ENCODE measurements at places on chromosomes 1 and 21. TPM values are rescaled to one million over a fixed set of nuclear protein-coding genes. Genes with fewer than 3 reads are reported as not detected.

Gene NBPF19
- total RNA-seq, result 15.0 TPM

Gene SLC25A34
- 0.82 TPM for total RNA-seq

Gene LCE1A
- total RNA-seq, result not detected

Gene NIPAL3
- 38.1 TPM for total RNA-seq

Gene SPRR2D
- total RNA-seq, result not detected

Gene ZMYND12
- total RNA-seq, result 1.6 TPM

Gene ATAD3B
- total RNA-seq, result 26.2 TPM

Gene S100A2
- 3.3 TPM for total RNA-seq

Gene COL6A2
- total RNA-seq, result 3.3 TPM

Gene SAMD13
- total RNA-seq, result 1.0 TPM

Gene ABCD3
- total RNA-seq, result 67.1 TPM

Gene CD5L
- total RNA-seq, result not detected

GRCh38 chr1:222104097-222104496 lies 362.2 kb upstream of the DUSP10 start:
- no peak for DNase-seq

GRCh38 chr1:29853716-29854330 lies 617.5 kb downstream of the PTPRU start:
- no peak for DNase-seq

DNA sequence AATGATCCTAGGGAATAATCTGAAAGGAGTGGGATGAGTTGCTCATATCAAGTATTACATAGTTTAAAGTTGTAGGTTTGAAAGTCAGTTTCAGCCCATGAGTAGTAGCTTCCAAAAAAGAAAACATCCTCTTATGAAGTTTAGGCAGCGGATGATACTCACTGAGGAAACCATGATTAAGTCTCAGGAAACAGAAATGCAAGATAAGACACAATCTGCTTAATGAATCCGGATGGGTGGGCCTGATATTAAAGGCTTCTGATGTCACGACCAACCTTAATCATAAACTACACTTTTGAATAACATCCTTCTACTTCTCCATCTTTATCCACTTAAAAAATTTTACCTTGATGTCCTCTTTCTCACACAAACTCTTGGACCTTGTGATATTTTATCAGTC lies 61.8 kb downstream of the S1PR1 start:
- DNase-seq, result no peak

DNA sequence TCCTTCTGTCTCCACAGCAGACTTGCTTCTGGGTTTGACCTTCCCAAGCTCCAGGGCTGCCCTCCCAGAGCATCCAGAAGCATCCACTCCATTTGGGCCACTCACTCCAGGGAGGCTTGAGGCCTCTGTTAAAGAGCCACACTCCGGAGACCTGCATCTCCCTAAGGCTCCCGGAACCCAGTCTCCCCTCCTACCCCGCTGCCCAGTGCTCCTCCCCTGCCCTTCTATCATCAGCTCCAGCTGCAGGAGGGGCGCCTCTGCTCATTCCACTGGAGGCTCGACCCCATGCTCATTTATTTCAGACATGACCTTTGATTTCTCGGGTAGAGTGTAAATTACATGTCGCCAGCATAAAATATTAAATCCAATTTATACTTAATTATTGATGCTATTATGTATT lies 142.5 kb downstream of the SYF2 start:
- no peak for DNase-seq

DNA sequence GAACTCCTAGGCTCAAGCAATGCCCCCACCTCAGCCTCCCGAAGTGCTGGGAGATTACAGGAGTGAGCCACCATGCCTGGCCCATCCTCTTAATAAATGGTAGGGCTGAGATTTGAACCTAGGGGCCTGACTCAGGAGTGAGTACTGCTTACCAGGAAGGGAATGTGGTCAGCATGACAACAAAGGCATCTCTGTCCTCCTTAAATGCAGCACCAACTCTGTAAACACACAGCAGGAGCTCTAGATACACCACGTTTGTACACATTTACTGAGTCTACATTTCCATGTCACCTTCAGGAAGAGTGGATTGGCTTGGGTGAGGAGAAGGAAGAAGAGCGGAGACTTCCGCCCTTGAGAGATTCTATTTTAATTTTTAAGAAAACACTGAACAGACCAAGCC lies 38.5 kb downstream of the HIVEP3 start:
- no peak for DNase-seq

- no peak for DNase-seq
These were observed 53.2 kb upstream of the RAB3GAP2 start for GRCh38 chr1:220325306-220325995.

DNA sequence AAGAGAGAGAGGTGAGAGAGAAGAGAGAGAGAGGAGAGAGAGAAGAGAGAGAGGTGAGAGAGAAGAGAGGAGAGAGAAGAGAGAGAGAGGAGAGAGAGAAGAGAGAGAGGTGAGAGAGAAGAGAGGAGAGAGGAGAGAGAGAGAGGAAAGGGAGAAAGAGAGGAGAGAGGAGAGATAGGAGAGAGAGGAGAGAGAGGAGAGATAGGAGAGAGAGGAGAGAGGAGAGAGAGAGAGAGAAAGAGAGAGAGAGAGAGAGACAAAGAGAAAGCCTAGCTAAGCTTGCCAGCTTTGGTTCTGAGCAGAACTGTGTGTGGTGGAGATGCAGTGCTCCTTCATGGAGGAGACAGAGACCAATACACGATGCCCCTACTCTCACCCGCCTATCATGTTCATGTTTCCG lies 99.1 kb upstream of the KCNA3 start:
- no peak for DNase-seq

- DNase-seq, result no peak
These were observed 61.0 kb downstream of the BACE2 start for GRCh38 chr21:41228958-41229357.

DNA sequence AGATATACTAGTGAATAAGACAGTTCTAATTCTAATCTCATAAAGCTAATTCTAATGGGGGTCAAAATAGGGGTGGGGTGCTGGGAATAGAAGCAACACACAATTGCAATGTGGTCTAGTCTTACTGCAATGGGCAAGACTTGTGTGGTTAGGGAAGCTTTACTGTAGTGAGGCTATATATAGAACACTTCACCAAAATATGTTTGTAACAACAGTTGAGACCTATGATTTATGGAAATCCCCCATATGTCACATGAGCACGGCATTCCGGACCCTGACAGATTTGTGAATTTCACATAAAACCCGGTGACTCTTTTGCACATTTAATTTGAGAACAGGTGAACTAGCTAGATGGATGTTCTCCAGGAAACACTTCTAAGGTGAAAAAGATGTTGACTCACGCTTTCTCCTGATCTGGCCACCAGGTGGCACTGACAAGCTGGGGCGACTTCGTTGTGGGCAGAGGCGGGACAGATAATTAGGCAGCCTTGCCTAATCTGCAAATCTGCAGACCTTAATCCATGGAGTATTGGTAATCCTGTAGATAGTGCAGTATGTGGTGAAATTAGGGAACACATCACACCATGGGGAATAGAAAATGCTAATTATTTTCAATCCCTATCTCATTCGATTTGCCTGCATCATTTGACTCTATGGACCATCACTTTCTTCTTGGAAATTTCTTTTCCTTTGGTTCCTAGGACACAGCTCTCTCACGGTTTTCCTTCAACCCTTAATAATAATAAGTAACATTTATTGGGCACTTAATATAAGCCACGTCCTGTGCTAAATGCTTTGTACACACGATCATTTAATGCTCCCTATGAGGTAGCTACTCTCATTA lies 37.7 kb downstream of the KIAA0040 start:
- DNase-seq, result peak; percentile 87

GRCh38 chr1:7543718-7544090 lies 227.4 kb upstream of the VAMP3 start:
- no peak for DNase-seq

- no peak for DNase-seq
These were observed 9.7 kb upstream of the CGN start for GRCh38 chr1:151501474-151501873.

GRCh38 chr1:213697192-213697802 lies 290.5 kb upstream of the PROX1 start:
- DNase-seq, result no peak

DNA sequence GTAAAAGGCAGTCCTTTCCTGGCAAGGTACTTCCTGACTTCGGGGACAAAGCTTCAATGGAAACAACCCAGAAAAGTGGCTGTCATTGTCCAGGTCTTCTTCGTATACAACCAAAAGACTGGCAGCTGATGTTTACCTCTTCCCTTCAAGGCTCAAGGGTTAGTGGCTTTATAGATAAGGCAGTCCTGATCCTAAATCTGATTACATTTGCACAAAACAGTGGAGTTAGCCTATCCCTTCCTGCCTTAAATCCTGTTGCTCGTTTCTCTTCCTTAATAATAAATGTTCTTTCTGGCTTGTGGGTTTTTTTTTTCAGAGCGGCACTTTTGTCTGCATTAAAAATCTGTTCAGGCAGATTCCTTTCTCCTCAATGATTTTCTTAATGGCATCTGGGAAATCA lies 169.3 kb upstream of the KCTD3 start:
- DNase-seq, result no peak

GRCh38 chr21:39392981-39393380 lies 44.1 kb upstream of the HMGN1 start:
- no peak for DNase-seq

DNA sequence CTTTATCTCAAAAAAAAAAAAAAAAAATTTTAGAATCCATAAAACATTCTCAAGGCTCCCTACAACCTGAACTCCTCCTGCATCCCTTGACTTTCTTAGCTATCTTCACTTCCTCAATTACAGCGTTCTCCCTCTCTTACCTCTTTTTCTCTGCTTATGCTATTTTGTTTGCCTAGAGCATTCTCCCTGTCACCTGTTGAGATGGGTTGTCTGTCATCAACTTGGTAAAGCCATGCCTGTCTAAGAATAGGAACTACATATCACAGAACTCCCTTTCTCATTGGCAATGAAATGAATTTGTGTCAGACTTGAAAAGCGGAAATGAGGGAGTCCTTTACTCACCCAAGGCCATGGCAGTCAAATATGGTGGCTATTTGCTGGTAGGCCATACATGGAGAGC lies 129.6 kb upstream of the CACHD1 start:
- no peak for DNase-seq

DNA sequence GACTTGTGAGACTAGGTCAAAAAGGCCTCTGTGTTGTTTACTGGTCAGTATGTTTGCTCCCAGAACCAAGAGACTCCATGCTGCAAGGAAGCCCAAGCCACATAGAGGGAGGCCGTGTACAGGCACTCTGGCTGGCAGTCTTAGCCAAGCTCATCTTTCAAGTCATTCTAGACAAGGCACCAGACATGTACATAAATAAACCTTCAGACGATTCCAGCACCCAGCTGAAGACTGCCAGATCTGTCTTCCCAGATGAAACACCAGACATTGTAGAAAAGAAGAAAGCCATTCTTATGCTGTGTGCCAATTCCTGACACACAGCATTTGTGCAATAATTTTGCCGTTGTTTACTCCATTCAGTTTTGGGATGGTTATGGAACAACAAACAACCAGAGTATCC lies 595.5 kb downstream of the KIF26B start:
- DNase-seq, result no peak

DNA sequence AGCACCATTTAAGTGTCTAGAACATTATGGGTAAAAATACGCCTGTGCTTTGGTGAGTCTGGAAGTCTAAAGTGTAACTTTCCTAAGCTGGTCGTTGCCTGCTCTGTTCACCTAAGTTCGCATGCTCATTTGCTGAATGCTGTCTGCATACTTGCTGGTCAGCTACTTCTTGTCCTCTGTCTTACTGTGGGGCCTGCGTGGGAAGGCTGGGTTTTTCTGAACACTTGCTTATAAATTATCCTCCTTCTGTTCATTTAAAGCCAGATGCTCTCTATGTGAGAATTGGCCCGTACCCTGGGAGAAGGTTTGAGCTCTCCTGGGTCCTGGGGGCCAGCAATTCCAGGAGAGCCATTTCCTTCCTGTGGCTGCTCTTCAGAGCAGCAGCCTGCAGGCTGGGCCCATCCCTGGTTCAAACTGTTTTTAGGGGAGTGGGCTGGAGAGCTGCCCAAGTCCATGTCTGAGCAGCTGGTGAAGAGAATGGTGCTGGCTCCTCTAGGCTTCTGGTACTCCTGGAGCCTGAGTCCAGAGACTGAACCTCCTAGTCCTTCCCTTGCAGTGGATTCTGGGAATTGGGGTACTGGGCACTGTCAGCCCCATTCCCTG lies 75.7 kb downstream of the GALNT2 start:
- DNase-seq, result no peak

DNA sequence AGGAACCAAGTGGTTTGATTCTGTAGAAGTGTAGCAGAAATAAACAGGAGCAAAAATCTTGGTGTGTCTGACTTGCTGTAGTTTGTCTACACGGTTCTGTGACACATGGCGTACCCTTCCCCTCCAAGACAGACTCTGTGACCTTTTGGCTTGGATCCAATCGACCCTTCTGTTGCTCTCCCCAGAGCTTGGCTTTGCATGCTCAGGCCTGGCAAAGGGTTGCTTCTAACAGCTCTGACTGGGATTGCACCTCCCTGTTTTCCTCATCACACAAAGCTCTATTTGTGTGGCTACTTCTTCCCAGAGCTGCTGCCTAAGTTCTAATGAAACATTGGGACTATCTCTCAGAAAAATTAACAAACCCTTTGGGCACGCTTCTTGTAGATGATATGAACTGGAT lies 24.0 kb downstream of the NGF start:
- no peak for DNase-seq

GRCh38 chr1:162135271-162135775 lies 65.8 kb downstream of the NOS1AP start:
- DNase-seq, result no peak

DNA sequence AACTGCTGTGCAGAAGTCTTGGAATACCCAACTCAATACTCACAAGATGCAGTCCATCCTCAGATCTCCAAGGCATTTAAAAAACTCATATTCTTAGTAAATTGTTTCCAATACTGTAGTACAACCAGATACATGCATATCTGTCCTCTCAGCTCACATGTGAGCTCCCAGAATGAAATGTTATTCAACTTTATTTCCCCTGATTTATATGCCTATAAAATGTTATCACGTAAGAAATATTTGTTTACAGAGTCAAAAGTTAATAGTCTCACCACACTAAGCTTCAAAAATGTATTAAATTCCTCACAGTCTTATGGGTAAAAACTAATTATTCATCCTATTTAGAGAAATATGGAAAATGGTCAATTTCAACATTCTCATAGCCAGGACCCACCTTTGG lies 56.6 kb downstream of the LTN1 start:
- no peak for DNase-seq

DNA sequence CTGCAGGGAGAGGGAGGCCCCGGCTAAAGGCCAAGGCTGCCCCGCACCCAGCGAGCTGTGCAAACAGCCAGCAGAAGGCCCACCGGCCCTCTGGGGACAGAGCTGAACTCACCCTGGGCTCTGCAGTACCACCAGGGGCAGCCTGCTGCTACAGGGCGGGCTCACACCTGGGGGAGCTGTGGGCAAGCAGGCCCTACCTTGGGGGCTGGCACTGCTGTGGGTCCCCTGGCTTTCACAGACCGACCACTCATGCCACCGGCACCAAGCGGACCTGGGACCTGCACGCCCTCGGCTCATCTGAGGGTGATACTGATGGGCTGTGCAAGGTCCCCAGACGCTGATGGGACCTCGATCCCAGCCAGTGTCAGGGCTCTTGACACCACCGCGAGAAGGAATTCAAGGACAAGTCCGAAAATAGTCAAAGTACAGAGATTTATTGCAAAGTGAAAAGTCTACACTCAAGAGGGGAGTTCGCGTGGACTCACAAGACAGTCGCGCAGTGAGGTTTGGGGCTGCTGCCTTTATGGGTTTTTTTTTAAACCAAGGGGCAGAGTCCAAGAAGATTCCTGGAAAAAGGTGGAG lies 61.0 kb upstream of the ADARB1 start:
- peak; percentile 2 for DNase-seq

GRCh38 chr1:214660190-214660589 lies 57.2 kb downstream of the CENPF start:
- DNase-seq, result no peak

- DNase-seq, result no peak
These were observed 19.2 kb upstream of the DEPDC1 start for GRCh38 chr1:68516066-68516465.
